HT-29 (cell line): ENCODE measurements at places on chromosomes 13 and 19. TPM values are rescaled to one million over a fixed set of nuclear protein-coding genes. Genes with fewer than 3 reads are reported as not detected.
A peak's percentile ranks its signal among the peaks of the same experiment; 100 is the strongest.

DNA sequence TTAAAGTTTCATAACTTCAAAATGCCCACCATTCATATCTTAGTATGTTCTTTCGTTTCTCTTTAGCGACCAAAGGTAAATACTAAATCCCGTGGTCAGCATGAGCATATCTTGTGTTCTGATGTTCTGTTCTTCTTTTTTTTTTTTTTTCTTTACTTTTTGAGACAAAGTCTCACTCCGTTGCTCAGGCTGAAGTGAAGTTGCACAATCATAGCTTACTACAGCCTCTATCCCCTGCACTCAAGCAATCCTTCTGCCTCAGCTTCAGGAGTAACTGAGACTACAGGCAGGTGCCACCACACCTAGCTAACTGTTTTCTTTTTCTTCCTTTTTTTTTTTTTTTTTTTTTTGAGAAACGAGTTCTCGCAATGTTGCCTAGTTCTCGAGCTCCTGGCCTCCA lies 60.9 kb upstream of the ATP12A start:
- no peak for DNase-seq

Gene CCDC169
- total RNA-seq = not detected in 2 replicates

GRCh38 chr13:74895042-74895796 lies 586.8 kb downstream of the TBC1D4 start:
- no peak for DNase-seq

- DNase-seq = no peak
Observed at GRCh38 chr13:39186205-39186875, 148.1 kb downstream of the NHLRC3 start.

- no peak for DNase-seq
Observed at GRCh38 chr19:18291019-18291524, 9.7 kb upstream of the JUND start.

DNA sequence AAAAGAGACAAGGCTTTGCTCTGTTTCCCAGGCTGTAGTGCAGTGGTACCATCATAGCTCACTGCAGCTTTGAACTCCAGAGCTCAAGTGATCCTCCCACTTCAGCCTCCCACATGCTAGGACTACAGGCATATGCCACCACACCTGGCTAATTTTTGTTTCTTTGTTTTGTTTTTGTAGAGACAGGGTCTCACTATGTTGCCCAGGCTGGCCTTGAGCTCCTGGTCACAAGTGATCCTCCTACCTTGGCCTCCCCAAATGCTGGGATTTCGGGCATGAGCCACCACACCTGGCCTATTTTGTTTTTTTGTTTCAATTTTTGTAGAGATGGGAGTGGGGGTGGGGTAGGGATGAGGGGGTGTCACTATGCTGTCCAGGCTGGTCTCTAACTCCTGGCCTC lies 6.9 kb downstream of the WDR87 start:
- DNase-seq = no peak

DNA sequence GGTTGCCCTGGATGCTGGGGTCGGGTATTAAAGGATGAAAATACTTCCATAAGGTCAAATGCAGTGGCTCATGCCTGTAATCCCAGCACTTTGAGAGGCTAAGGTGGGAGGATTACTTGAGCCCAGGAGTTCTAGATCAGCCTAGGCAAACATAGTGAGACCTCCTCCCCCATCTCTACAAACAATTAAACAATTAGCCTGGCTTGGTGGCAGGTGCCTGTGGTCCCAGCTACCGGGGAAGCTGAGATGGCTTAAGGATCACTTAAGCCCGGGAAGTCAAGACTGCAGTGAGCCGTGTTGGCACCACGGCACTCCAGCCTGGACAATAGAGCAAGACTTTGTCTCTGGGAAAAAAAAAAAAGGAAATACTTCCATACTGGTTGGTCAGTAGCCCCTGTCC lies 1.5 kb downstream of the KLK11 start:
- DNase-seq = no peak

Gene OR10H1
- total RNA-seq = not detected in 2 replicates

- DNase-seq = no peak
Observed at GRCh38 chr13:40186626-40187323, 479.7 kb downstream of the FOXO1 start.

DNA sequence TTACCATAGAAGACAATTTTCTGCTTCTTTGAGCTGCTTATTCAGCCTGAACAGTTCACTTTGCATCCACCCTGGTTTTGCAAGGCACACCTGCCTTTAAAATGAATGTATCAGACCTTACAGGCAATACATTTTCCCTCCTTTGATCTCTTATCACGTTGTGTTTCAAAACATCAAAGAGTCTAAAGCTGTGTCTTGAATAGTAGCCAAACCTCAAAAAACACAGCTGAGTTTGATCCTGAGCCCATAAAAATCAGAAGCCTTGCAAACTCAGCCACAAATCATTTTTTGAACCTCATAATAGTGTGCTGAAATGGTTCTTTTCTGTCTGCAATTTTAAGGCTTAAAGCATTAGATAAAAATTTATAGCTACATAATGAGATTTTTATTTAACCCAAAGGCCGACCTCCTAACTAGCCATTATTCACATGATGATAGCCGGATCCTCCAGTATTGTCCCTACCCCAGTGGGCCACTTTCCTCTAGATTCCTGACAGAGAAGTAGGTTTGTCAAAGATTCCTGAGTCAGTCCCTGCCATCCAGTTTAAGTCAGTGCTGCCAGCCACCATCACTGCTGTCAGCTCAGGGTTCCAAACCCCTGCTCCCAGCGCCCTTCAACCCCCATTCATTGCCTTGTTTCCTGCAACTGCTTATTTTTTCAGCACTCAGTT lies 71.8 kb downstream of the CAB39L start:
- DNase-seq = peak; percentile 93

Gene KCNJ14
- total RNA-seq = 2.7 and 3.6 TPM in 2 replicates

Gene OR7C1
- not detected in 2 replicates for total RNA-seq

Gene HIF3A
- not detected in 2 replicates for total RNA-seq

DNA sequence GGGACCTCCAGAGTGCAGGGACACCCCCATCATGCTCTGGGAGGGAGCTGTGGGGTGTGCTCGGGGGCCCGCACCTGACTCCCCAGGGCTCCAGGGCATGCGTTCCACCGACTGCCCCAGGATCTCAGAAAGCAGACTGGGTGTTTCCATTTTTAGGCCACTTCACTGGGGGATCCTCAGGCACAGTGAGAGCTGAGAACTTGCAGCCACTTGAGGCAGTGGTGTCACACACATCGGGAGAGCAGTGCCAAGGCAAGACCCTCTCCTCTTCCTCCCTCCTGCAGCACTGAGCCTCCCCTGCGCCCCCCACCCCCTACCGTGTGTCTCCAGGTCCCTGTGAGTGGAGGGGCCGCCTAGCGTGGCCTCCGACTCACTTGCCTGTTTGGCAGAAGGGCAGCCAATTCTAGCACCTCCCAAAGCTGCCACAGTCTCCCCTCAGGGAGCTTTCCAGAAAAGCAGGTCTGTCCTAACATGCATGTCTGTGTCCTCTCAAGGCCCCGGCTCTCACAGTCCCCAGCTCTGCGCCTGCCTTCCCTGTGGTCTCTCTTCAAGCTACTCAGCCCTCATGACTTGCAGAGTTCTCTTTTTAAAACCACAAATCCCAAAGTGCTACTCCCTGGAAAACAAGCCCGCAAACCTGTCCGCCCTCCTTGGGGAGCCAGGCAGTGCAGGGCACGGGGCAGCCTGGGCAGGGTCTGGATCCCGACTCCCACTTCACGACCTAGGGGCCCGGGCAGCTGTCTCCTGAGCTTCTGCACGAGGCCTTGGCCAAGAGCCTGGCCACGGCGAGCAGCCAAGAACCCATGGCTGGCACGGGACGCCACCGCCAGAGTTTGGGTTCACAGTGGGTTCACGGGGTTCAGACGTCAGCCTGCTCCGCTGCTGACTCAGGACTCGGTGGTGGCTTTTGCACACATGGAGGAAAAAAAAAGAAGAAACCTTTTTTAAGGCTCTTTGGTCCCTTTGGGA lies 94.1 kb downstream of the STK24 start:
- DNase-seq = peak; percentile 71

- DNase-seq = no peak
Observed at GRCh38 chr19:1765232-1765903, 12.1 kb downstream of the ONECUT3 start.

DNA sequence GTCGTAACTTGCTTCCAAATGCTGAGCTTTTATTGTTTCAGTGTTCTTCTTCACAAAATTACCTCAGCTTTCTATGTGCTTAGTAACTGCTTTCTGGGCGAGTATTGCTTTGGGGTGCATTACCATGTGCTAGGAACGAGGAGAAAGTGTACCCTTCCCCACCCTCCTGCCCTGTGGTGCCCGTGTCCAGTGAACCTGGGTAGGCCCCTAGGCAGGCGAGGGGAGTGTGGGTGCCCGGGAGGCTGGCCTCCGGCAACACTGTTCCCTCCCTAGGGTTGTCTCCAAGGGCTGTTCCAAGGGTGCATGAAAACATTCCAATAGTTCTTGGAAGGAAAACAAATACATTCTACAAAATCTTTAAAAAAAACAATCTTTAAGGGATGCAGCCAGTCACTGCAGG lies 216.5 kb upstream of the SOX1 start:
- no peak for DNase-seq

Gene PRTN3
- not detected in 2 replicates for total RNA-seq

- no peak for DNase-seq
Observed at GRCh38 chr13:101942535-101943157, 459.2 kb downstream of the FGF14 start.

DNA sequence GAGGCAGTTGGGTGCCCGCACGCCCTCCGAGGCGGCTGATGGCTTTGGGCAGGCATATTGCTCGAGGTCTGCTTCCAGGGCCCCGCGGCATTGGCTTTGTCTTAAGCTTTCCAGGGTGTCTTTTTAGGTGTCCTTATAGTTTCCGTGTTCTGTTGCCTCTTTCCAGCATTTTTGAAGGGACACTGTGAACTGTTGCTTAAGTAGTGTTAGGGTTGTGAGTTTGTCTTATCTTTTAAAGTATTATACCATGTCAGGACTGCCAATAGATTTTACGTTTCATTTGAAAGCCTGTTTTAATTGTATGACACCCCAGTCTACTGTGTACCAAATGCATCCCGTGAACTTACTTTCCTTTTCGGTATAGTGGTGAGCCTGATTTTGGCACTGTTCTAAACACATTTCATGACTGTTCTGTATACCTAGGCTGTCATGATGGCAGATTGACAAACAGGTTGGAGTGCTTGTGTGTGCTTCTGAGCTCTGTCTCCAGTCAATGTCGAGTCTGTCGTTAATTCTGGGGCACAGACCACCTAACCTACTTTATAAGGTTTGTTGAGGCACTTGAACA lies 656 bp downstream of the PCCA start:
- DNase-seq = peak; percentile 70

DNA sequence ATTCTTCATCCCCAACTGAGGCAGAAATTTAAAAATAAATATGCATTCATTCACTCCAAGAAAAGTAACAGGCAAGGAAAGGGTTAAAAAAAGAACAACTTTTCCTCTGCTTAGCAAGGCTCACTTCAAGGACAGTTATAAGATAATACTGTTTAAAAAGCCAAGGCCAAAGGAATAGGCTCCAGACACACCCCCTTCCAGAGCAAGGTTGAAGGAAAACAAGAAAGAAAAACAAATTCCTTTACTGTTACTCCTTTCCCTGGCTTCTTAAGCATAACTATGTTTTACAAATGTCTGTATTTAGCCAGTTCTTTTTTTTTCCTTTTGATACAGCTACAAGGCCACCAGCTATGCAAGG lies 8.5 kb downstream of the SIGLEC11 start:
- no peak for DNase-seq

- DNase-seq = no peak
Observed at GRCh38 chr13:34671137-34671536, 270.9 kb upstream of the NBEA start.

Gene ECSIT
- 55.7 and 56.4 TPM in 2 replicates for total RNA-seq

Gene PSG7
- not detected in 2 replicates for total RNA-seq

Gene CATSPERD
- total RNA-seq = not detected in 2 replicates

Gene KLF2
- total RNA-seq = 3.5 and 5.9 TPM in 2 replicates

DNA sequence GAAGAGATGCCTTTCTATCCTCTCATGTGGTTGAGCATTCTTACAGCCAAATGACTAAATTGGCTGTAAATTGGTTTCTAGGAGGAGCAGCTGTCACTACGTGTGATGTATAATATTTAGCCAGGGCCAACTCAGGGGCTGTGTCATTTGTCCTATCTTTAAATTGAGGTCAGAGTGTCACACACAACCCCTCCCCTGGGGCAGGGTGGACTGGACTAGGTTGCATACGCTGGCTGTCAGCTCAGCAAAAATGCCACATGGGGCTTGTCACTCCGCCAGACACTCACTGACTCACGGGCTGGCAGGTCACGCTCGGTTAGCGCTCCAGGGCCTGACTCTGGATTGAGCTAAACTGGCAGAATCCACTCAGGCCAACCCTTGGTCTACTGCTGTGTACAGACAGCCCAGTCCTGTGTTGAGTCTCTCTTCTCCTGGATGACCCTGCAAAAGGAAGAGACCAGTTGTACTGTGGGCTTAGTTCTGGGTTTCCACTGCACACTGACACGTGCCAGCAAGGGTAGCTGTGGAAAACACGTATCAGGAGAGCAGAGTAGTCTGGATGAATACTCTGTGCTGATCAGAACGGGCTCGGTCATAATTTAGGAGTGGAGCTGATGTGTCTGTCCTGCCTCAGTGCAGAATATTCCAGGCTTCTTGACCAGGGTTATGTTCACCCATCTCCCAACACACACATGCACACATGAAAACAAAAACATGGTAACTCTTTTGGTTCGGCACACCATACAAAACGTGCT lies 29.1 kb downstream of the SHISA2 start:
- peak; percentile 30 for DNase-seq

Gene CEACAM7
- total RNA-seq = 0.92 TPM in 1 of 2 replicates, not detected in the other

DNA sequence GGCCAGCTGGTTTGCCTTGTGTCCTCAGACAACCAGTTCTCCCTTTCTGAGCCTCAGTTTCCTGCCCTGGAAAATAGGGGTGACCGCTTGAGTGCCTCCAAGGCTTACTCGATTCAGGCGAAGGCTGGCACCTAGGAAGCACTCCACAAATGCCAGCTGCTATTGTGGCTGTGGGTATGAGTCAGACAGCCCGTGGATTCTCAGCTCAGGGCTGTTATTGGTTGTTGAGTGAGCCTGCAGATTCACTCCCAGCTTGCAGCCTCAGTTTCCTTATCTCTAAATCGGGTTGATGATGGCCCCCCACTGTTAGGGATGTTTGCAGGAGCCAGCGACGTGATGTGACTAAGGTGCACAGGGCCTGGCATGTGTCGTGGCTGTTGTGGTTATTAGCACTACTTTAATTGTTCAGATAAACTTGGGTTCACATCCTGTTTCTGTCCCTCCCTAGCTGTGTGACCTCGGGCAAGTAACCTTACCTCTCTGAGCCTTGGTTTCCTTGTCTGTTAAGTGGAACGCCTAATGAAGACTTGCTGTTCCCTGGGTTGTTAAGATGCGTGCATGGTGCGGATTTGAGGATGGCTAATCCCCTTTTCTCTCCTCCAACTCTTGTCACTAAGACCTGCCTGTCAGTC lies 2.4 kb downstream of the MARK4 start:
- DNase-seq = no peak
